Activated CD4-positive, alpha-beta T cell treated with anti-CD3 and anti-CD28 coated beads for 36 hours (primary cell): ENCODE measurements at places on chromosomes 5 and 9.

DNA sequence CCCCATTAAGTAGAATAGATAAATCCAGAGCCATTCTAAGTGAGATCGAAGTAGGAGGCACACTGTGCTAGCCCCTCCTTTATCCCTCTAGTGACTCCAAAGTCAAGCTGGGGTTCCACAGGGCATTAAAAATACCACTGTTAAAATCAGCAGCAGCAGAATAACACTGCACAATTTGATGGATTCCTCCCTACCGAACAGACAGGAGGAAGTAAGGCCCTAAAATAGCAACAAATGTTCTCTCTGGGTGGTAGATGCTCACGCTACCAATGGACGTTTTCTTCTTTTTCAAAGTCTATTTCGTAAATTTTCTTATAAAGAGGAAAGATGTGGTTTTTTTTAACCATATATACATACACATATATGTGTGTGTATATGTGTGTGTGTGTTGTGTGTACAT is 54.4 kb downstream of the FBXW11 start:
- H3K27ac ChIP-seq, result no peak overlapping the region
- no peak overlapping the region for H3K4me3 ChIP-seq
- no peak for DNase-seq
- no peaks in the 10 kb centered on the region for H3K27me3 ChIP-seq
- H3K36me3 ChIP-seq, result peaks cover 2% of the 10 kb centered on the region

GRCh38 chr9:120043448-120043847 is 536.5 kb downstream of the CDK5RAP2 start:
- no peak overlapping the region for H3K27ac ChIP-seq
- H3K4me3 ChIP-seq, result no peak overlapping the region
- H3K4me1 ChIP-seq, result no peaks in the 10 kb centered on the region
- no peak for DNase-seq

DNA sequence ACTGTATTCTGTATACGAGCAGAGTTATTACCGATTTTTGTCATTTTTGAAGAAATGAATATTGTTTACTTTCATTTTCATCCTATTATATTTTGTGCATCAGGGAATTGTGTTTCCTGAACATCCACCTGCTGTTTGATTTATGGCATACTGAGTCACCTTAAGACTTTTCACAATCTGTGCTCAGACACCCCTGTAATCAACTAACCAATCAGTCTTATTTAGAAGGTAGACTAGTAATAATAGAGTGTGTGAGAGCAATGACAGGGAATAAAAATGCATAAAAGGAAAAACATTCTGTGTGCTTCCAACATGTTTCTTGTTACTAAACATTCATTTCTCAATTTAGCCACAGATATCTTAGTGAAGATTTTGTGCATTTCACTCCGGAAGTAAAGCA is 1413.6 kb upstream of the ACO1 start:
- no peaks in the 10 kb centered on the region for H3K36me3 ChIP-seq
- no peak overlapping the region for H3K27ac ChIP-seq

- H3K4me1 ChIP-seq, result no peaks in the 10 kb centered on the region
- H3K4me3 ChIP-seq, result no peak overlapping the region
- H3K27me3 ChIP-seq, result no peaks in the 10 kb centered on the region
- H3K27ac ChIP-seq, result no peak overlapping the region
- no peak for DNase-seq
These were observed 476.6 kb upstream of the WWC1 start for GRCh38 chr5:167814828-167815227.

- no peaks in the 10 kb centered on the region for H3K4me1 ChIP-seq
- no peaks in the 10 kb centered on the region for H3K36me3 ChIP-seq
- peaks cover 2% of the 10 kb centered on the region for H3K27me3 ChIP-seq
- H3K27ac ChIP-seq, result no peak overlapping the region
These were observed 285.8 kb downstream of the ZNF608 start for GRCh38 chr5:124460642-124461041.

DNA sequence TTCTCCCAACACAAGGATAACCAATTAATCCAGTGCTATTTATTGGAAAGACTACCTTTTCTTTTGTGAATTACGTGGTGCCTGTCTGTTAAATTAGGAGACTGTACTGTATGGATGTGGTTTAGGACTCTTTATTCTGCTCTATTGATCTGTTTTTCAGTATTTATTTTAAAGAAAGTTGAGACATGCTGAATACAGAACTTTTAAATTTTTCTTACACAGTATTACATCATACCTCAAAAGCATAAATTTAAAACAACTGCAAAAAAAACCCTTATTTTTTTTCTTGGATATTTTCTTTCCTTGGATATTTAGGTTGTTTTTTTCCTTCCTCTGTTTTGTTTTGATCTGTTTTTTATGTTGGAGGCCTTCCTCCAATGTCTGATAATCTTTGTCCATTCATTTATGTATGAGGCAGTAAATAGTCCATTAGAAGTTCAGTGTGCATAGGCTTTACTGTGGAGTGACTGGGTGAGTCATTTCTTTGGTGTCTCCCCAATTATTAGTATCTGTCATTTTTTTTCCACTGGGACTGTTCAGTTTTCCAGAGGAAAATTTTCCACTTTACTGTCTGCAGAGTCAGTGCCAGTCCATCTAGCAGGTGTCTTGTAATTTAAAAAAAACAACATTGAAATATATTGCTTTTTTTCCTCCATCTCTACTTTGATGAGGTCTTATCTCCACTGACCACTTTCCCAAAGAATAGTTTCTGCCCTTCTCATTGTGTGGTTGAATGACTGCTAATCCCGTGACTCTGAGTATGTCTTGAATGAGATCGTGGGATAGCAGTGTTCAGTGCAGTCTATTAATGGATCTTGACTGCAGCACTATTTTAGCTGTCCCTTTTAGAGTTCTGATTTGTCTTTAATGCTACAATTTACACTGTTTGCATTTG is 15.2 kb downstream of the CYSTM1 start:
- H3K4me3 ChIP-seq, result no peak overlapping the region
- no peak for DNase-seq
- no peaks in the 10 kb centered on the region for H3K36me3 ChIP-seq
- H3K27ac ChIP-seq, result no peak overlapping the region
- H3K27me3 ChIP-seq, result no peaks in the 10 kb centered on the region
- H3K4me1 ChIP-seq, result no peaks in the 10 kb centered on the region

DNA sequence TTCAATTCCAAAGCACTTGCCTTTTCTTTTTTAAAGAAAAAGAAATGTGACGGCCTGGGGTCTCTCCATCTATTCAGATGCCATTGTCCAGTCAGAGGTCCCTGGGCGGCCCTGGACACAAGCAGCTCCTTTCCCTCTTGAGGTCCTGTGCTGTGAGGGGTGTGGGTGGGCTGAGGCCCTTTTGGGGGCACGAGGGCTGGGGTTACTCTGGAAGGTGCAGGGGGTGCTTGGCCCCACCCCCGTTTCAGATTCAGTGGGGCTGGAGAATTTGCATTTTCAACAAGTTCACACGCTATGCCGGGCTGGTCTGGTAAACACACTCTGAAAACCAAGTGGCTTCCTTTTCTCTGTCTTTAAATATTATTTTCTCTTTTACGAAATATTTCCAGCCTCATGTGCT is 91.4 kb upstream of the PHYKPL start:
- H3K27ac ChIP-seq, result no peak overlapping the region
- no peaks in the 10 kb centered on the region for H3K36me3 ChIP-seq
- no peak for DNase-seq
- no peaks in the 10 kb centered on the region for H3K4me1 ChIP-seq
- H3K4me3 ChIP-seq, result no peak overlapping the region
- H3K27me3 ChIP-seq, result no peaks in the 10 kb centered on the region

DNA sequence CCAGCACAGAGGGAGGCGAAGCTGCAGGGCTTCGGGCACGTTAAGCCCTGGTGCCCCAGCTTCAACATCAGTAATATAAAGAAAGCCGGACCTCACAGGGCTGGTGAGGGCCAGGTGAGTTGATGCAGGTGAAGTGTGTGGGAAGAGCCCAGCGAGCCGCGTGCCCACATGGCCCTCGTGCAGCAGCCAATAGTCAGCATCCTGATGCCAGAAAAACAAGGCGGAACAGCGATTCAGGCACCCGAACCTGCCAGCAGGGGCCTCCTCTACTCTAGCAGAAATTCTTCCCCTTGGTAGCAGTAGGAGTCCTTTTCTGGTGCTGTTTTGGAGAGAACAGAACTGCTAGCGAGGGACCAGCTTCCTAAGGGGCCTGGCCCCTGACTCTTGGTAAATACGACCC is 7.8 kb downstream of the MED10 start:
- peaks cover 59% of the 10 kb centered on the region for H3K36me3 ChIP-seq
- DNase-seq, result no peak
- no peaks in the 10 kb centered on the region for H3K27me3 ChIP-seq

DNA sequence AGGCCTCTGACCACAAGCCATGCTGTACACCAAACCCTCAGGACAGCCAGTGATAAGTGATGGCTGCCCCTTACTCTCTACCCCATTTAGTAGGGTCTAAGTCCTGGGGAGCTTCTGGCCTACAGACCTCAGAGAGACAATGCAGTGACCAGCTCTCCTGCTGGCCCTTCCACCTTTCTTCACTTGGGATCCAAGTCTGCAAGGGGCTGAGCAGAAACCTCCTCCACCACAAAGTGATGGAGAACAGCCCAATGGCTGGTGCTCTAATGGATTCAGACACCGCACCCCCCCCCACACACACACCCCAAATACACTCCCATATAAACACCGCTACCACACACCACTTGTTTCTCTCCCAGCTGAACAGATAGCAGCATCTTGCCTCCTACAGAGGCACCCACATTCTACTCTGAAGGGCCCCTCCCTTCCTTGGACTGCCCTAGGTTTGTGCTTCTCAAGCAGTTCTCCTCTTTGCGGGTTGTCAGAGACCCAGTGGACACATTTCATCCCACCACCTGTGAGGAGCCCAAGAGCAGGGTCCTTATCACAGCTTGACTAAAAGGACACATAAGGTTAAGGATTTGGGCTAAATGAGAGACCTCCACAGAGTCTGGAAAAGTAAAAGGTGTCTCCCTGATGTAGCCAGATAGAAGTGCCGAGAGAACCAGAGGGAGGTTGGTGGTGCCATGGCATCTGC is 1.3 kb upstream of the PDLIM4 start:
- no peak overlapping the region for H3K27ac ChIP-seq
- peaks cover 6% of the 10 kb centered on the region for H3K27me3 ChIP-seq
- H3K4me1 ChIP-seq, result peaks cover 12% of the 10 kb centered on the region

DNA sequence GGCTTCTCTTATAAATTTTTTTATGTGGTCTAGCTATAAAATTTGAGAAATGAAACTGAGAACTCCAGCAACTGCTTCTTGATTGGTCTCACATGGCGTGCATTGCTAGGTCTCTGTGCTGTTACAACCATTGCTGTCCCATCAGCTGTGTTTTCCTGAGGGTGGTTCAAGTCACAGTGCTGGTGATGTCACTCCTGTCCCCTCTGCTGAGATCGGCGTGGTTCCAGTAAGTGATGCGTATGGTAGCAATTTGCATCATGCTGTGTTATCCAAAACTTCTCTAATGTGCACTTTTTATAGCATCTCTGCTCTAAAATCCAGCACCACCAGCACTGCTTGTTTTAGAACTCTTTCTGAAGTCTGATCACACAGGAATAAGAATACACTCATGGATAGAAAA is 112.6 kb upstream of the ZNF608 start:
- DNase-seq, result no peak
- no peaks in the 10 kb centered on the region for H3K27me3 ChIP-seq
- no peak overlapping the region for H3K27ac ChIP-seq
- H3K4me3 ChIP-seq, result no peak overlapping the region

GRCh38 chr5:6737043-6737941 is 24.1 kb downstream of the TENT4A start:
- H3K27me3 ChIP-seq, result no peaks in the 10 kb centered on the region
- DNase-seq, result peak; percentile 43
- peak overlapping the region; percentile 97 for H3K27ac ChIP-seq
- H3K4me3 ChIP-seq, result peak overlapping the region; percentile 34
